Smooth muscle cell of the umbilical artery (primary cell): ENCODE measurements at places on chromosomes 5 and 9. TPM values are rescaled to one million over a fixed set of nuclear protein-coding genes. Genes with fewer than 3 reads are reported as not detected.

Gene GARIN3
- not detected in 2 replicates for total RNA-seq

Gene SHC3
- 63.2 and 79.2 TPM in 2 replicates for total RNA-seq

Gene PCSK5
- total RNA-seq: 8.5 and 10.7 TPM in 2 replicates

Gene DMRT3
- not detected in 2 replicates for total RNA-seq

Gene SCGB3A1
- not detected in 2 replicates for total RNA-seq

Gene PKD2L2
- total RNA-seq: not detected in 2 replicates

Gene TERT
- total RNA-seq: not detected in 2 replicates

Gene CTSV
- total RNA-seq: 0.30 and 0.74 TPM in 2 replicates

Gene CDC42SE2
- total RNA-seq: 21.7 and 24.6 TPM in 2 replicates

Gene EGFL7
- total RNA-seq: 22.7 and 33.6 TPM in 2 replicates

Gene DAB2
- 46.3 and 76.8 TPM in 2 replicates for total RNA-seq

Gene PCDHB10
- total RNA-seq: 0.42 and 0.59 TPM in 2 replicates

Gene EPB41L4B
- total RNA-seq: 0.09 TPM in 1 of 2 replicates, not detected in the other

Gene TMED7
- total RNA-seq: 212 and 279 TPM in 2 replicates

Gene TIMD4
- not detected in 2 replicates for total RNA-seq

Gene SPRY4
- total RNA-seq: 11.3 TPM in 2 replicates

Gene FREM1
- total RNA-seq: 0.09 and 0.59 TPM in 2 replicates

Gene TMEFF1
- 5.3 and 6.1 TPM in 2 replicates for total RNA-seq

Gene ALDH7A1
- total RNA-seq: 37.7 and 45.3 TPM in 2 replicates

Gene C5
- 1.5 and 3.0 TPM in 2 replicates for total RNA-seq

Gene SPAG8
- 0.55 and 1.2 TPM in 2 replicates for total RNA-seq

Gene BASP1
- 155 and 170 TPM in 2 replicates for total RNA-seq

Gene NME5
- total RNA-seq: 2.0 and 2.4 TPM in 2 replicates

Gene FAM163B
- 0.30 TPM in 1 of 2 replicates, not detected in the other for total RNA-seq

Gene ANKRD34B
- not detected in 2 replicates for total RNA-seq

Gene RXRA
- total RNA-seq: 7.4 and 12.4 TPM in 2 replicates

Gene PCDHA11
- total RNA-seq: 0.18 and 0.30 TPM in 2 replicates

Gene DOCK8
- under 0.01 TPM in 1 of 2 replicates, not detected in the other for total RNA-seq

Gene CCL27
- total RNA-seq: 0.14 and 0.59 TPM in 2 replicates

Gene DBH
- total RNA-seq: not detected in 2 replicates

Gene DIAPH1
- total RNA-seq: 14.0 and 53.9 TPM in 2 replicates

Gene OR13C5
- total RNA-seq: not detected in 2 replicates

Gene KYAT1
- 6.5 and 13.7 TPM in 2 replicates for total RNA-seq

Gene HIGD2A
- total RNA-seq: 15.4 and 21.3 TPM in 2 replicates

Gene FGF1
- total RNA-seq: 3.3 and 12.5 TPM in 2 replicates

Gene SPINK13
- total RNA-seq: not detected in 2 replicates

Gene OTP
- not detected in 2 replicates for total RNA-seq

Gene FOXD4
- total RNA-seq: under 0.01 and 0.09 TPM in 2 replicates

Gene IFNA13
- total RNA-seq: not detected in 2 replicates

Gene RPL37
- 165 and 192 TPM in 2 replicates for total RNA-seq

Gene DMGDH
- 0.30 and 0.37 TPM in 2 replicates for total RNA-seq

Gene ECSCR
- 0.30 and 0.74 TPM in 2 replicates for total RNA-seq

Gene TRAF1
- 2.1 and 3.1 TPM in 2 replicates for total RNA-seq

Gene CD72
- total RNA-seq: 0.32 and 1.2 TPM in 2 replicates

Gene C9orf78
- 41.9 and 60.7 TPM in 2 replicates for total RNA-seq

Gene CDK7
- total RNA-seq: 60.0 and 66.8 TPM in 2 replicates

Gene AMBP
- total RNA-seq: not detected in 2 replicates

Gene PPP3R2
- total RNA-seq: not detected in 2 replicates

Gene FBLL1
- 0.30 and 1.1 TPM in 2 replicates for total RNA-seq

Gene LOX
- 782 and 874 TPM in 2 replicates for total RNA-seq

Gene PDCD1LG2
- total RNA-seq: 8.3 and 40.0 TPM in 2 replicates

Gene NRARP
- total RNA-seq: 0.18 and 0.30 TPM in 2 replicates

Gene PRDM9
- total RNA-seq: not detected in 2 replicates

Gene INSL4
- not detected in 2 replicates for total RNA-seq

Gene CDX1
- total RNA-seq: not detected in 2 replicates

Gene PITX1
- 29.7 and 35.3 TPM in 2 replicates for total RNA-seq

Gene N4BP3
- total RNA-seq: under 0.01 and 0.46 TPM in 2 replicates

Gene BTNL3
- not detected in 2 replicates for total RNA-seq

Gene PCDHA1
- under 0.01 and 0.09 TPM in 2 replicates for total RNA-seq
